EH (cell line): ENCODE measurements at places on chromosomes 2 and 18.
A peak's percentile ranks its signal among the peaks of the same experiment; 100 is the strongest.

GRCh38 chr18:23107718-23108117 is 27.6 kb upstream of the CABLES1 start:
- no peak for DNase-seq

GRCh38 chr2:118842661-118843482 is 4.6 kb downstream of the EN1 start:
- DNase-seq = no peak

DNA sequence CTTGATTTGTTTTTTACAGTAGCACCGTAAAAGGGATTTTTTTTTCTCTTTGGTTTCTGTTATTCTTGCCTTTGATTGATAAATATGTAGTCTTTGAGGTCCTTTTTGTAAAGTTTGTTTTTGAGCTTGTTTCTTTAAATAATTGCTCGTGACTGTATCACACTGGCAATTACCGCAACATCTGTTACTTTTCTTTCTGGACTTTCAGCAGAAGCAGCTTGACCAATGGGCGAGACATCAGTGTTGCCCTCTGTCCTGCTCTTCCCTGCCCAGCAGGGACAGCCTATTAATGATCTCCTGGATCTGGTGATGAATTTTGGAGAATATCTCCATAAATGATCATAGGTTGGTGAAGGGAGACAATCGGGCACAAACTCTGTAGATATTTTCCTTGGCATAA is 74.9 kb downstream of the TDRD15 start:
- no peak for DNase-seq

- no peak for DNase-seq
Observed at GRCh38 chr2:175156534-175156933, 11.5 kb downstream of the ATF2 start.

GRCh38 chr2:86393521-86394491 is 47.4 kb upstream of the KDM3A start:
- DNase-seq = peak; percentile 27

DNA sequence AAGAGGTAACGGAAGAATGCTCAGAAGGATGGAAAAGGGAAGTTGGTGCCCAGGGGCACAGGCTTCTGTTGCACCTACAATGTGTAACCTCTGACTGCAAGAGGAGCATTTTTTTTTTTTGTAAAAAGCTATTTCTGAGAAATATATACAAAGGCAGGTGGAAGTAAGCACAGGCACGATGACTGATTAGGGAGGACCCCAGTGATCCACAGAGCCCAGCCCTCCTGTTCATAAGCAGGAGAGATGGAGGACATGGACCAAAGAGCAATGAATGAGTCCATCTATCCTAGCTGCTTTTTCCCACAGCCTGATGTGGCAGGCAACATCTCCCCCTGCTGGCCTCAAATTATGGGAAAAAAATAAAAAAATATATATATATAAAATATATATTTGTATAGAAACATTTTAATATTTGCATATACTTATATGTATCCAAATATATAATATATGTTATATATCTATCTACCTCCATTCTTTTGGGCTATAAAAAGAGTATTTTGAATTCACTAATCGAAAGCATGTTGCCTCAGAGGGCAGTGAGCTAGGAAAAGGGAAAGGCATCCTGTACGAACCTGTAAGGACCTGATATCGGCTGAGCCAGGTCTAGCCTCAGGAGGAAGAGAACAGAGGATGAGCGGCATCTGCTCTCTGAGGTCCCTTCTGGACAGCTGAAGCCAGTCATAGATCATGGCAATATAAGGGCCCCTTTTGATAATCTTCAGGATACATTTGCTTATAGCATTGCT is 166.0 kb upstream of the STK17B start:
- DNase-seq = peak; percentile 59

DNA sequence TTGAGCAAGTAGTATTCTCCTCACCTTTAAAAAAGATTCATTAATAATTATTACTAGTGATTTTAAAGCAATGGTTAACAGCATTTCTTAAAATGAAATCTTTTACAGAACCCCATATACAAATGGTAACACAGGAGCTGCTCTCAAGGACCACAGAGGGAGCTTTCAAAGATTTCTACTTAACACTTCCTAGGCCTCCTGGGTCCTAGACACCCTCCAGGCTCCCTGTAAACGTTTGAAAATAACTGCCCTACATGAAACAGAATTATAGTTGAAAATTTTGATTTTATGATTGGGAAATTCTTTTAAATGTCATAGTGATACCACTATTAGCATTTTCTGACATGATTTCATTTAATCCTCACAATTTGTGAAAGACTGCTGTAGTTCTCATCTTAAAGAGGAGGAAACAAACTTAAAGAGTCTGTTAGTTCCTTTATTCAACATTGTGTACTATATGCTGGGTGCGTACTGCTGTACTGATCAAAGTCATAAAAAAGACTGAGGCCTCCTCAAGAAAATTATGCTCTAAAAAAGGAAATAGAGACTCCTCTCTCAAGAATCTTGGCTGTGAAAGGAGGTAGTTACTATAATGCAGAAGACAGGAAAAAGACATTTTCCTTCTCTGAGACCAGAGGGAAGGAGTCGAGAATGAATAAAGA is 10.6 kb downstream of the CUL3 start:
- DNase-seq = no peak

DNA sequence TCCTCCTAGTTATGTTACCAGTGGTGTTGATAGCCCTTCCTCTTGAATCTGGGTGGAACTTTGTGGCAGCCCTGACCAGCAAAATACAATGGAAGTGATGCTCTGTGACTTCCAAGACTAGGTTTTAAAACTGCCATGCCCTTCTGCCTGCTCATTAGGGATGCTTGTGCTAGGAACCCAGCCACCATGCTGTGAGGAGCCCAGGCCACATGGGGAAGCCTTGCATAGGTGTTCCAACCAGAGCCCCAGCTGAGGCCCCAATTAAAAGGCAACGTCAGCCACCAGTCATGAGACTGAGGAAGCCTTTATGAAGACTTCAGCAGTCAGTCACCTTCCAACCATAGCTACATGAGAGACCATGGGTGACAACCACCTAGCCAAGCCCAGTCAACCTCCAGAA is 14.0 kb upstream of the MAPRE2 start:
- DNase-seq = no peak

- peak; percentile 52 for DNase-seq
Observed at GRCh38 chr18:12256951-12257350, 2.8 kb downstream of the CIDEA start.

- DNase-seq = peak; percentile 91
Observed at GRCh38 chr2:109513749-109514588, 99.8 kb downstream of the SEPTIN10 start.

DNA sequence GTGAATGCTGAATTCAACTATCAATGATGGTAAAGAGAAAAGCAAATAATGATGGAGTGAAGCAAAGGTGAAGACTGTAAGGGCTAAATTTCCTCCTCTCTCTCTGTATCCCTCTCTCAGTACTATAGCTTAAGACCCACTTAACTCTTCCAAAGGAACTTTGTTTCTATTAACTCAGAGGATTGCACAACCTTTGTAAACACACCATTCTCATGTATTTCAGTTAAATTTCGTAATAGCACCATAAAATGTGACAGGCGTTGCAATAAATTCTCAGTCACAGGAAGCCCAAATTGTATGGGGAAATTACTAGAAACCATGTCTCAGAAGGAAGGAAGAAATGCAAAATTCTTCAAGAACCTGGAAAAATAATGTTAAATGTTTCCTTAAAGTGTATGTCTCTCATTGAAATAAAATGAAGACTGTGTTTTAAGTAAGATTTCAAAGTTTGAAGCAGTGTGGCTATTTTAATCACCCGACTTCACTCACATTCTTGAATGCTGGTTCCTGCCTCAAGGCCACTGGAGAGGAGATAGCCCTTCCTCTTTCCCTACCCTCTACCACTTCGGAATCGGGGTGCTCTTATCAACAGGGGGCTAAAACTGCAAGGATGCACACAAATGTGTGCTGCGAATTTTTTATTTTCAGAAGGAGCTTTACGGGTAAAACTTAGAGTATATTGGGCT is 112.1 kb downstream of the FTCDNL1 start:
- peak; percentile 73 for DNase-seq

- peak; percentile 4 for DNase-seq
Observed at GRCh38 chr2:230234845-230235244, 9.3 kb downstream of the SP140 start.

DNA sequence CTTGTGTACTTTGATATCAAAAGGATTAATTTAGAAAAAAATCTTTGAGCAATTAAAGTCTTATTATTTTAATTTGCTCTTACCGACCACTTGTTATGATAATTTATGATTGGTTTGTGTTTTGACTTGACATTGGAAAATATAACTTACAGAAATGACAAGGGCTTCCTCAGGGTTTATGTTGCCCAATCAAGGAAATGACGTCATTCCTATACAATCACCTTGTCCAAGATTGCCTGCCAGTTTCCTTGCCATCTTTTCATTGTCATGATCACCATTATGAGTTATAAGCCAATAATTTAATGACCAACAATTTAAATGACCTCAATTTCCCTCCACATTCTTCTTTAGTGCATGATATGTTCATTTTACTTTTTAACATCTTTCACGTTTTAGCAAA is 351.8 kb upstream of the TMEFF2 start:
- DNase-seq = no peak

DNA sequence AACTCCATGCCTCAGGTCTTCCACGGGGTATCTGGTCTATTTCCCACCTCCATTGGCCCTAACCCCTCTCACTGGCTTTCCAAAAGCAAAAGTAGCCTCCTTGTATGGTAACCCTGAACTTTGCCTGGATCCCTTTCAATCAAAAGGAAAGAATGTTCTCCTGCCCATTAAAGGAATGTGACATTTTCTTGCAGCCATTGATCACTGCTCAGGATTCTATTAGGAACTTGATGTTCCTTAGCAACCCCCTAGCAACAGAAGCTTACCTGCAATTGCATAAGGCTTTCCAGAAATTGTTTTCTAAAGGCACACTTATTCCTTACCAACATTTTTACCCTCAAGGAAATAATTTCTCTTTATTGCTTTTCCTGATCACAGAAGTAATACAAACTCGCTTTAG is 91.4 kb upstream of the AGAP1 start:
- no peak for DNase-seq

- no peak for DNase-seq
Observed at GRCh38 chr18:73544032-73544431, 603.6 kb downstream of the FBXO15 start.

- DNase-seq = no peak
Observed at GRCh38 chr2:31255911-31256571, 22.1 kb downstream of the EHD3 start.

- peak; percentile 19 for DNase-seq
Observed at GRCh38 chr2:218782528-218782844, 539 bp downstream of the CYP27A1 start.

GRCh38 chr2:170148161-170148560 is 29.8 kb upstream of the MYO3B start:
- no peak for DNase-seq

- peak; percentile 18 for DNase-seq
Observed at GRCh38 chr2:85181134-85181631, 48.0 kb downstream of the TCF7L1 start.

GRCh38 chr2:27721335-27721734 is 50.2 kb upstream of the MRPL33 start:
- DNase-seq = no peak

- DNase-seq = no peak
Observed at GRCh38 chr2:173462892-173463840, 108.5 kb downstream of the CDCA7 start.

DNA sequence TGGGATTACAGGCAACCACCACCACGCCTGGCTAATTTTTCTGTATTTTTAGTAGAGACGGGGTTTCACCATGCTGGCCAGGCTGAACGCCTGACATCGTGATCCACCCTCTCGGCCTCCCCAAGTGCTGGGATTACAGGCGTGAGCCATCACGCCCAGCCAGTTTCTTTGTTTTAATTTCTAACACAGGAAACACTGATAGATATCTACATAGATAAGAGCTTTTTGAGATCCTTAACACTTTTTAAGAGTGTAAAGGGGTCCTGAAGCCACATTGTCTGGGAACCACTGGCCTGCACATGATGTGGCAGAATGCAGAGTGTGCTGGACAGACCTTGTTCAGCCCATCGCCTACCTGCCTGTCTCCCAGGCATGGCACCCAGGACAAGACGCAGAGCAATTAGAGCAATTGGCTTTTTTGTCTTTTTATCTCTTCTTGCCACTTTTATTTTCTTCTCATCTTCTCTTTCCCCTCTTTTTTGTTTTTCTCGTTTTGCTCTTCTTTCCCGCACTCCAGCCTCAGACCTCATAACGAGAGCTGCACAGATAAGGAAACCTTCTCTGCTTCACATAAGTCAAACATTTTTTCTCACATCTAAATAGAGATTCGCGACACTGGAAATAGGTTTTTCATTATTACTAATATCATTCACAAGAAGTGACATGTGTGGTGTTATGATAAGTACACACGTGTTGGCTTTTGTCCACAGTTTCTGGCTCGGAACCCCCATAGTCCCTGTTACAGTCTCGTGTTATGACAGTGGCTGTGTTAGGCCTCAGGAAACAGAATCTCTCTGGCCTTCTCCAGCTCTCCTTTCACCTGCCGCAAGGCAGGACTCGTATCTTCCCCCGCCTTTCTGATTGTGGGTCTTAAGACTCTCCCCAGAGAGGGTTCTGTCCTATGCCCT is 25.2 kb upstream of the GPR55 start:
- DNase-seq = no peak

GRCh38 chr2:73101626-73102256 is 11.0 kb downstream of the RAB11FIP5 start:
- DNase-seq = peak; percentile 86

DNA sequence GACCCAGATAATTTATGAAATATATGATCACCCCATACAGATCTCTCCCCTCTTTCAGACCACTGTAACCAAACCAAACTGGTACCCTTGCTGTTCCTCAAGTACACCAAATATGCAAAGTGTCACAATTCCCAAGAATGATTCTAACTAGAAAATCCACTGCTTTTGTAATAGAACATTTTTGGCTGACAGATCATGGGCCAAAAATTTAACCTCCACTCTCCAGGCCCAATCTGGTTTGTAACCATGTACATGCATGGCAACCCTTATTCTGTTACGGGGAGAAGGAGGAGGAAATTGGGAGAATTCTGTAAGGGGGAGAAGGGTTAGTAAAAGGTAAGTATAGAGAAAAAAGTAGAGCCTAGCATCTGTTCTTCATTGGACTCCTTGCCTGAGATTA is 62.0 kb downstream of the IKZF2 start:
- peak; percentile 52 for DNase-seq

- DNase-seq = no peak
Observed at GRCh38 chr2:113851640-113852039, 38.2 kb upstream of the ACTR3 start.

GRCh38 chr18:67574749-67575148 is 58.2 kb upstream of the DSEL start:
- no peak for DNase-seq

GRCh38 chr2:163466331-163467250 is 269.2 kb downstream of the FIGN start:
- DNase-seq = no peak

- no peak for DNase-seq
Observed at GRCh38 chr2:72933646-72934151, 16.4 kb downstream of the EMX1 start.

GRCh38 chr2:178723786-178724346 is 83.4 kb downstream of the TTN start:
- DNase-seq = no peak

DNA sequence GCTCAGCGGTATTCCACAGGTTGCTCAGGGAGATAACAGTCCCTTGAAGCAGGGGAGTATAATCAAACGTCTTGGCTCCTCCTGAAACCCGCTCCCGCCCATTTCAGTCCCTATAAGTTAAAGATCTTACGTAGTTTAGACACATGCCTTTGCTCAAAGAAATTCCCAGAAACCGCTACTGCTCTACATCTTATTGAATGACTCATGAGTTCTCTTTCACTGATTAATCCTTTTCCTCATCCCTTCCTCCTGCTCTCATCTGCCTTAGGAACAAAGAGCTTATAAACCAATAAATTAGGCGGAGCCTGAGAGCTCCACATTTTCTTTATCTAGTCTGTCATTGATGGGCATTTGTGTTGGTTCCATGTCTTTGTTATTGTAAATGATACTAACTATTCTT is 4.2 kb upstream of the SERPINB4 start:
- peak; percentile 76 for DNase-seq
